ENCODE measurements at places on chromosomes 11 and 22.
A peak's percentile ranks its signal among the peaks of the same experiment; 100 is the strongest.

GRCh38 chr11:96222102-96222501 lies 120.9 kb downstream of the MAML2 start:
- DNase-seq: peak; percentile 60

GRCh38 chr11:32118025-32118974 lies 27.4 kb downstream of the RCN1 start:
- DNase-seq: peak; percentile 83

GRCh38 chr22:28247136-28247535 lies 328.1 kb upstream of the PITPNB start:
- no peak for DNase-seq

DNA sequence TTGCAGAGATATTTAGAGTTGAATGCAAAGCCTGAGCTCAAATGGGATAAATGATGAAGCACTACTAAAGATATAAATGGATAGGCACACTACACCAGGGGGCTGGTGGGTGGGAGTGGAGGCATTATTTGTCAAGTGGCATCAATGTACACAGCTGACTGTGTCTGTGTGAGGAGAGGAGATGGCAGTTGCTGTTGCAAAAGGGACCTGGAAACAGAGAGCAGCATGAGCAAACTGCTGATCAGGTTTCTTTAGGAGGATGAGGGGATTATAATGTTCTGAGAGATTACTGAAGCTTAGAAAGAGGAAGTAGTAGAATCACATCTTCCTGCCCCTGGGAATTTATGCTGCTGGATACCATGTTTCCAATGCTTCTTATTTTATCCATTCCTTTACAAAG lies 39.4 kb upstream of the LIN7C start:
- DNase-seq: no peak

GRCh38 chr11:114209904-114210303 lies 86.3 kb upstream of the NNMT start:
- DNase-seq: no peak

DNA sequence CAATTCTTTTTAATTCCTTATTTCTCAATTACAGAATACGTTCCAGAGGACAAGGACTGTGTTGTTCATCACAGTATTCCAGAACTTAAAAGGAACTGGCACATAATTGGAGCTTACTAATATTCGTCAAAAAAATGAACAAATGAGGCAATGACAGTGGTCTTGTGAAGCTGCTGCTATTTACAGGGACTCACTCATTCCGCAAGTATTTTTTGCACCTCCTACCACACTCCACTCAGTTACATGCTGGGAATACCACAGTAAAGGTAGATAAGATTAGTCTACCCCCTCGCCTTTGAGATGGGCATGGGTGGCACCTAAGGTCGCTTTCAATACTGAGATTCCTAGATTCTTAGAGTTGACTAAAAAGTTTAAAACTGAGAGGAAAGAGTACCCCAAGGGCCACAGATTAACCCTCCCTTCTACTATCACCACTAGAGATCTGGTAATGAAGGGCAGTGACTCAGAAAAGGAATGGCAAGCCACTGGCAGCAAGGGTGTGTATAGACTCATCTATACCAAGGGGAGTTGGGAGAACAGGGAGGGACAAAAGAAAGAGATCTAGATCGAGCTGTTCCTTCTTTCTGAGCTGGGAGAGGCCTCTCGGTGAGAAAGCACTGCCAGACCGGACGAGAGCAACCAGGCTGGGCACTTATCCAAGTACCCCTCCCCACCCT lies 85.0 kb downstream of the RPL27A start:
- DNase-seq: peak; percentile 73

DNA sequence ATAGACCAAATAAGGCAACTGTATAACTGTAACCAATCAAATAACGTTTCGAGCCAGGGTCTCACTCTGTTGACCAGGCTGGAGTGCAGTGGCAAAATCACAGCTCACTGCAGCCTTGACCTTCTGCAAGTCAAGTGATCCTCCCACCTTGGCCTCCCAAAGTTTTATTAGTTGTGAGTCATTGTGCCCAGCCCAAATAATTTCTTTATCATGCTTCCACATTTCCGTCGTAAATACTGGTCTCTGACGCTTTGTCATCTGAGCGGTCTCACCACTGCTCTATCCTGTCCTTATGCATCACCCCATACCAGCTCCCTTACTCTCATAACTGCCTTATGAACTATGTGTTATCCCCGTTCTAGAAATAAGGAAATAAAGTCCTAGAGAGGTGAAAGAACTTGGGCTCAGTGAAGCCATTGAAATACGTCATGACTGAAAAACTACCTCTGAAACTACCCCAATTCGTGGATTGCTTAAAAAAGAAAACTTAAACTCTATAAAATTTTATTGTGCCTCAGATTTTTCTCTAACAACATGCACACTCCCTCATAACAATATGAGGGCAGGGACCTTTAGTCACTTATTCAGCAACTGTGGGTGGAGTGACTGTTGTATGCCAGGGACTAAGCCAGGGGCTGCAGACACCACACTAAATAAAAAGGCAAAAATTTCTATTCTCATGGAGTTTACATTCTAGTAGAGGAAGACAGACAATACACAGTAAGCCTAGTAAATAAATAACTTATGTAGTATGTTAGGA lies 15.8 kb upstream of the RTN4RL2 start:
- peak; percentile 70 for DNase-seq

GRCh38 chr11:44557464-44557863 lies 8.0 kb upstream of the CD82 start:
- no peak for DNase-seq

DNA sequence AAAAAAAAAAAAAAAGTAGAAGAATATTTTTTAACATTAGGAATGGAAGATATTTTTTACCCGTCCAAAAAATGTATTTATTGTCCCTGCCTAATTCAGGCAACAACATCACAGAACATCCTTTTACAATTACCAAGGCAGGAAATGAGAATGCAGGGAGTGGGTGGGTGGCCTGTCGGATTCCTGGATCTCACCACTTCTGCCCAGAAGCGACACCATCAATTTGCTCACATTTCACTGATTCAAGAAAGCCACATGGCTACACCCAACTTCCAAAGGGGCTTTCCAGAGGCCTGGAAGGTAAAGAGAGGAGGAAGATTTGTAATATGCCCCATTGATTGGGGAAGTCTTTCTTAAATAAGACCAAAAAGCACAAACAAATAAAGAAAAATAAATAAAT lies 93.8 kb upstream of the CLPB start:
- peak; percentile 38 for DNase-seq

- peak; percentile 85 for DNase-seq
Observed at GRCh38 chr22:41092023-41092817, at the start of gene EP300. Gene EP300 (plus strand): TSS chr22:41092592. CDS start chr22:41093005, 413 bp downstream.

GRCh38 chr11:112270551-112271180 lies 10.0 kb upstream of the PLET1 start:
- no peak for DNase-seq

GRCh38 chr11:71391796-71392195 lies 56.4 kb downstream of the DHCR7 start:
- DNase-seq: no peak

DNA sequence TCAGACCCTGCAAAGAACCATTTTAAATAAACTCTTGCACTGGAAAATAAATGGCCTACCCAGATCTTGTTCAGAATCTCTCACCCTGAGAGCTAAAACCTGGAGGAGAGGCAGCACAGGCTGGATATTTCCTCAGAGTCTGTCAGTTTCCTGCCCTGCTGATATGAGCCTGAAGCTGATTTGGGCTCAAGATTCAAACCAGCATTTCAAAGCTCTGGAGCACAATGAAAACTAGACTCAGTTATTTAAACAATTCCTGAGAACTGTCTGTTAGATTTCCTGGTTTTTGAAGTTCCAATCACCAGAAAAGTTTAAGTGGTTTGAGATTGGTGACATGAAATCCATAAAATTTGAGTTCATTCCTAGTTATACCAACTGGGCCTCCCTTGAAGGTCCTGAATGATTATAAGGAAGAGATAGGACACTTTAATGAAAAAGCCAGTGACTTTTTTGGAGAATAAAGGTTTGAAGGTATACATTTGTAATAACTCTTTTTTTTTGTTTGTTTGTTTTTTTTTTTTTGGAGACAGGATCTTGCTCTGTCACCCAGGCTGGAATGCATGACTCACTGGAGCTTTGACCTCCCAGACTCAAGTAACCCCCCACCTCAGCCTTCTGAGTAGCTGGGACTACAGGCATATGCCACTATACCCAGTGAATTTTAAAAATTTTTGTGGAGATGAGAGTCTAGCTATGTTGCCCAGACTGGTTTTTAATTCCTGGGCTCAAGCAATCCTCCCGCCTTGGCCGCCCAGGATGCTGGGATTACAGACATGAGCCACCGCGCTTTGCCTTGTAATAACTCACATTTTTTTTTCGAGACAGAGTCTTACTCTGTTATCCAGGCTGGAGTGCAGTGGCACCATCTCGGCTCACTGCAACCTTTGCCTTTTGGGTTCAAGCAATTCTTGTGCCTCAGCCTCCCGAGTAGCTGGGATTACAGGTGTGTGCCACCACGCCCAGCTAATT lies 8.0 kb upstream of the ESAM start:
- peak; percentile 89 for DNase-seq

- no peak for DNase-seq
Observed at GRCh38 chr22:43828725-43828997, 16.6 kb upstream of the EFCAB6 start.

- no peak for DNase-seq
Observed at GRCh38 chr11:71164186-71164585, 88.2 kb downstream of the SHANK2 start.

DNA sequence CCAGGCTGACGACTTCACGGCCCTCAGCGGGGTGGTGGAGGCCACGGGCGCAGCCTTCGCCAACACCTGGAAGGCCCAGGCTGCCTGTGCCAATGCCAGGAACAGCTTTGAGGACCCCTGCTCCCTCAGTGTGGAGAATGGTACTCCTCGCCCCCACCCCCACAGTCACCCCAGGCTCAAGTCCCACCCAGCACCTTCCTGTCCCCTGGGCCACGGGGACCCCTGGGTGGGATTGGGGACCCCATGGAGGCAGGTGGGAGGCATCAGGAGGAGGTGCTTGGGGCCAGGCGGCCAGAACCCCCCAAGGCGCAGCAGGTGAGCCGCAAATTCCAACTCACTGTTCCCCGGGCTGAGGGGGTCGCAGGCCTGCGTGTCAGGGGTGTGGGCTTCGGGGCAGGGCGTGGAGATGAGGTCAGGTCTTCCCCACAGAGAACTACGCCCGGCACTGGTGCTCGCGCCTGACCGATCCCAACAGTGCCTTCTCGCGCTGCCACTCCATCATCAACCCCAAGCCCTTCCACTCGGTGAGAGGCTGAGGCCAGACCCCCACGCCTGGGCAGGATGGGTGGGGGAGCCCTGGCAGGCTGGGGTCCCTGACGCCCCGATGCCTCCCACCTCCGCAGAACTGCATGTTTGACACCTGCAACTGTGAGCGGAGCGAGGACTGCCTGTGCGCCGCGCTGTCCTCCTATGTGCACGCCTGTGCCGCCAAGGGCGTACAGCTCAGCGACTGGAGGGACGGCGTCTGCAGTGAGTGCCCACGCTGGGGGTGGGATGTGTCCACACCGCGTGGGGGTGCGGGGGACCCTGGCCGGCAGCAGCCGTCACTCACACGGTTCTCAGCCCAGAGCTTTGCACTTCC lies 9.4 kb downstream of the MUC5B start:
- no peak for DNase-seq

DNA sequence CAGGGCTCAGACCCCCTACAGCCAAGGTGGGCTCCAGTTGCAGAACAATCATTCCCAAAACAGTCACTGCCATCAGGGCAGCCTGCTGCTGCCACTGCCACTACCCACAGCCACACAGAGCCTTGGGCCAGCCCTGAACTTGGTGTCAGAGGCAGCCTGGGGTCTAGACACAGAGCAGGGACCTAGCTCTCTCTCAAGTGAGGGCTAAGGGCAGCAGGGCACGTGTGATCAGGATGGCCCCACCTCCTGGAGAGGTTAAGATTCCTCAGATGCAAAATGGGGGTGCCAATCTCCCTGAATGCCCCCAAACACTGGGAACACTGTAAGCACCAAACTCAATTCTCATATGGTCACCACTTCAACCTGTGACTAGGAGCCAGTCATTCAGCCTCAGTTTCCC lies 15.6 kb downstream of the CABP7 start:
- no peak for DNase-seq

- DNase-seq: no peak
Observed at GRCh38 chr11:113689768-113690618, 16.1 kb downstream of the TMPRSS5 start.
